ENCODE measurements at places on chromosomes 4 and X. TPM values are rescaled to one million over a fixed set of nuclear protein-coding genes. Genes with fewer than 3 reads are reported as not detected.

Gene SPACA5
- total RNA-seq = not detected

GRCh38 chr4:3712112-3712805 is 53.9 kb upstream of the ADRA2C start:
- DNase-seq = peak; percentile 33

DNA sequence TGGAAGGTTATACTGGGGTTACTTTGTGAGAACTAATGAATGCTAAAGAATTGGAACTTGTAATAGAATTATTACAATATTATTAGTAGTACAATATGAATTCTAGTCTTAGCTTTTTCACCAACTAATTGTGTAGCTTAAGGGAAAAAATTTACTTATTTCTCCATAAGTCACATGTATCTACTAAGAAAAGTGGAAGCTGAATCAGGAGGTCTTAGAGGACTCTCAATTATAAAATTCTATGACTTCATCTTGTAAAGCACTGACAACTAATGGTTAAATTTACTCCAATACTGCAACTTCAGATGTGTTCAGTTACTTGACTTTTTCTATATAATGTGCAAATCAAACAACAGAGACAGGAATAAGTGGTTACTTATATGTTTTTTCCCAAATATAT is 899 bp upstream of the TMPRSS11D start:
- no peak for DNase-seq

DNA sequence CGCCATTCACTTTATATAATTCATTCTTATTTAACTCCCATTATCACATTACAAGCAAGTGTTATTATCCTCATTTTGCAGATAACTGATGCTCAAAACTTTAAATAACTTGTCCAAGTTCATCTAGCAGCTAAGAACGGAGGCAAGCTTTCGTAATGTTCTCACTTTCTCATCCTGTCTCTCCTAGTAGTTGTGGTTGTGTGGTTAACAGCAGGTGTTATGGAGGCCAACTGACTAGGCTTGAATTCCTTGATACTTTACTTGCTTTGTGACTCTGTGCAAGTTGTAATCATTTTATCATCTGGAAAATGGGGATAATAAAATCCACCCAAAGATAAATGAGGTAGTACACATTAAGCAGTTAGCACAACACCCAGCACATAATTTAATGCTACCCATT is 109.9 kb upstream of the PTPN13 start:
- no peak for DNase-seq

Measured in mucosa of descending colon (tissue), 3 donors.